ENCODE measurements at places on chromosomes 12 and 14. TPM values are rescaled to one million over a fixed set of nuclear protein-coding genes. Genes with fewer than 3 reads are reported as not detected.

Gene B4GALNT3
- total RNA-seq, result 0.33 TPM

Gene TRIM9
- 12.4 TPM for total RNA-seq

Gene NUDT4
- 65.1 TPM for total RNA-seq

Gene OTX2
- total RNA-seq, result not detected

Gene AMDHD1
- 1.0 TPM for total RNA-seq

Gene KRT77
- total RNA-seq, result not detected

Gene ANKRD33
- total RNA-seq, result not detected

Gene IFNG-AS1
- total RNA-seq, result not detected

Gene SYNE3
- 8.3 TPM for total RNA-seq

Gene OR8S1
- not detected for total RNA-seq

Gene KRT8
- not detected for total RNA-seq

Gene HOXC6
- 2.2 TPM for total RNA-seq

Gene SLC7A7
- 1.2 TPM for total RNA-seq

Gene KCNK13
- 1.5 TPM for total RNA-seq

Gene LBHD2
- not detected for total RNA-seq

Gene AVPR1A
- not detected for total RNA-seq

Gene MYF6
- total RNA-seq, result not detected

Gene ZFYVE26
- total RNA-seq, result 85.9 TPM

Gene LRRC9
- not detected for total RNA-seq

Gene FBXO34
- 19.6 TPM for total RNA-seq

Gene TEX52
- not detected for total RNA-seq

Gene AKAP6
- total RNA-seq, result 31.0 TPM

Gene SLCO1A2
- under 0.01 TPM for total RNA-seq

Gene LMNTD1
- total RNA-seq, result not detected

Gene SELPLG
- total RNA-seq, result 0.93 TPM

Gene TRHDE
- total RNA-seq, result not detected

Gene BDKRB1
- total RNA-seq, result not detected

Gene ATL1
- 18.2 TPM for total RNA-seq

Gene TM9SF1
- 57.6 TPM for total RNA-seq

Gene SMCO2
- not detected for total RNA-seq

Gene KRT75
- not detected for total RNA-seq

Gene RILPL2
- total RNA-seq, result 1.0 TPM

Gene COPZ1
- total RNA-seq, result 98.1 TPM

Gene GRIN2B
- total RNA-seq, result 0.33 TPM
